Posterior cingulate gyrus (tissue), 11 donors: ENCODE measurements at places on chromosomes 3 and 15.

DNA sequence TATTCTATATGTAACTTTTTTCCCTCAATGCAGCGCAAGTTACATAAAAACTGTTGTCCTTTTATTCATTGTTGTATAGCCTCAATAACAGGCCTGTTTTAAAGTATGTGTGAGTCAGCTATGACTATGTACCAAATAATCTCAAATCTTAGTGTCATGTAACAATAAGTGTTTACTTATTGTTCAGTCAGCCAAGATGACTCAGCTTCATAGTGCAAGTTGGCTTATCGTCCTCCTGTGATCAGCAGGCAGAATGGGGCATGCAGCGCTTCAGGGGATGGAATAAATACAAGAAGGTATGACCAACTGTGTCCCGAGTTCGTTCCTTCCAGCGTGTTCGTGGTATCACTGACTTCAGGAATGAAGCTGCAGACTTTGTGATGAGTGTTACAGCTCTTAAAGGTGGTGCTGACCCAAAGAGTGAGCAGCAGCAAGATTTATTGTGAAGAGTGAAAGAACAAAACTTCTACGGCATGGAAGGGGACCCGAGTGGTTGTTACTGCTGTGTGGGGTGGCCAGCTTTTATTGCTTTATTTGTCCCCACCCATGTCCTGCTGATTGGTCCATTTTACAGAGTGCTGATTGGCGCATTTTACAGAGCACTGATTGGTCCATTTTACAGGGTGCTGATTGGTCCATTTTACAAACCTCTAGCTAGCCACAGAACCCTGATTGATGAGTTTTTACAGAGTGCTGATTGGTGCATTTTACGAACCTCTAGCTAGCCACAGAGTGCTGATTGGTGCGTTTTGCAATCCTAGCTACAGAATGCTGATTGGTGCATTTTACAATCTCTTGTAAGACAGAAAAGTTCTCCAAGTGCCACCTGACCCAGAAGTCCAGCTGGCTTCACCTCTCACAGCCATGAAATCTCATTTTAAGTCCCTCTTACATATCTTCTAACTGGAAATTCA is 1016.0 kb downstream of the MCTP2 start:
- no peak for DNase-seq

GRCh38 chr3:99776516-99777209 is 41.0 kb upstream of the CMSS1 start:
- no peak for DNase-seq

GRCh38 chr3:154656486-154656885 is 226.5 kb upstream of the GPR149 start:
- no peak for DNase-seq

GRCh38 chr15:70854666-70854976 is 664 bp upstream of the LARP6 start:
- no peak for DNase-seq

DNA sequence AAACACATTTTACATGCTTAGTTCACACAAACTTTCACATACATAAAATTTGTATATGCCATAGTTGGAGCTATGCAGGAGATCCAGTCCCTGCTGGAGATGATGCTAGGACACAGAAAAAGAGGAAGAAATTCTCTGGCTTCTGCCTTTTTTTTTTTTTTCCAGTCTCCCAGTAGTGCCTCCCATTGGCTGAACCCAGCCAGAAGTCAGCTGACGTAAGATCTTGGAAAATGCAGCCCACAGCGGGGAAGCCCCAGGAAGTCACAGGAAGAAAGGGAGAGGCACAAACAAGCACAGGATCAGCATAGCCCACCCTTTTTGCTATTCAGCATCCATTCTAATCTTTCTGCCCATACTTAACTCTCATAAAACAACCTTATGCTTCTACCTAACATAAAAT is 38.5 kb downstream of the SCN11A start:
- no peak for DNase-seq
